ENCODE measurements at places on chromosomes 5 and 9. TPM values are rescaled to one million over a fixed set of nuclear protein-coding genes. Genes with fewer than 3 reads are reported as not detected.

Gene BTNL8
- total RNA-seq: not detected

Gene LECT2
- total RNA-seq: not detected

Gene F2RL2
- 13.0 TPM for total RNA-seq

Gene SHISAL2B
- not detected for total RNA-seq

- DNase-seq: no peak
- H3K36me3 ChIP-seq: no peaks in the 10 kb centered on the region
- H3K4me1 ChIP-seq: no peaks in the 10 kb centered on the region
- no peak overlapping the region for H3K27ac ChIP-seq
- no peak overlapping the region for H3K4me3 ChIP-seq
- H3K27me3 ChIP-seq: peaks cover 53% of the 10 kb centered on the region
Measured at GRCh38 chr9:136777359-136777758, 13.0 kb upstream of the LCN15 start.

- H3K36me3 ChIP-seq: no peaks in the 10 kb centered on the region
- H3K27ac ChIP-seq: no peak overlapping the region
- H3K4me3 ChIP-seq: no peak overlapping the region
- H3K27me3 ChIP-seq: peaks cover 3% of the 10 kb centered on the region
- peaks cover 6% of the 10 kb centered on the region for H3K4me1 ChIP-seq
Measured at GRCh38 chr9:89815903-89816573, 211.2 kb downstream of the GADD45G start.
